ENCODE measurements at places on chromosomes 1 and 21.

GRCh38 chr1:22234476-22235030, 91.7 kb upstream of the WNT4 start:
- no peak for DNase-seq

GRCh38 chr1:35220976-35221375, 28.0 kb upstream of the SFPQ start:
- peak; percentile 58 for DNase-seq

- DNase-seq, result no peak
These were observed 3.1 kb downstream of the MORN1 start for GRCh38 chr1:2388004-2388913.

GRCh38 chr1:172912765-172913260, 137.9 kb downstream of the TNFSF18 start:
- DNase-seq, result no peak

DNA sequence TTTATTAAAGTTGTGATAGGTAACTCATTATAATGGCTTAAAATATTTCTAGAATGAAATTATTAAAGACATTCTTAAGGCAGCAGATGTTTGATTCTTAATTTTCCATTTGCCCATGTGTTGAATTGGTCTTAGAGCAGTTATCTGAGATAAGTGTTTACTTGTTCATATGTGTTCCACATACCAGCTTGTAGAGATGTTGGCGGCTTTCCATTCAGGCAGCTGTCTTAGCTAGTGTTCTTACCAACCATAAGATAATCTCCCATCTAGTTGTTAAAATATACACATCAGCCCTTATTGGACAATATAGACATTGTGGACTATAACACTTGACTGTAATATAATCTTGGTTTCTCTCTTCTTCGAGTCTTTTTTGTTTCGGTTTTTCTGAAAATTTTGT, 1372.9 kb upstream of the ADGRL2 start:
- DNase-seq, result no peak

DNA sequence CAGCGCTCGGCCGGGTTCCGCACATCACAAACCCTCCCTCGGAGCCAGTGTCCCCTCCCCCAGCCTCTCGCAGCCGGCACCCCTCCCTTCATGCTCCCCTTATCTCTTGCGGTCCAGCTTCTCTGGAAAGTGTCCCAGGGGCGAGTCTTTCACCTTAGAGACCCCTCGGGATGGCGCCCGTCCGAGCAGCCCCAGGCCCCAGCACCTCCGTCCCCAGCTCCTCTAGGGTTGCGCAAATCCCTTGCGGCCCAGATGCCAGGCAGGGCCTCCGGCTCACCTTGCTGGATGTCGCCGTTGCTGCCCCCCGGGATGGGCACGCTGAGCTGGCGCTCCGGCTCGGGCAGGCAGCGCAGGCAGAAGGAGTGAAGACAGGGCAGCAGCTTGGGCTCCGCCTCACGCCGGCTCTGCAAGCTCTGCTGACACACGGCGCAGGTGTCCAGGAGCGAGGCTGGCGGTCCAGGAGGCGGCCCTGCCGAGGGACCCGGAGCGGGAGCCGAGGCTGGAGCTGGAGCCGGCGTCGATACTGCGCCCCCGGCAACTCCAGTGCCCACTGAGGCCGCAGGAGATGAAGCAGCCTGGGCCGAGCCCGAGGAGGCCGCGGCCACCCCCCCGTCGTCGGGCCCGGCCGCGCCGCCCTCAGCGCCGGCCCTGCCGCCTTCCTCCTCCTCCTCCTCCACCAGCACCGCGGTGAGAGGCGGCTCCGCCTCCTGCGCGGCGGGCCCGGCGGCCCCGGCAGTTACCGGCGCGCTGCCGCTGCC, 550 bp downstream of the TRIM33 start:
- no peak for DNase-seq

DNA sequence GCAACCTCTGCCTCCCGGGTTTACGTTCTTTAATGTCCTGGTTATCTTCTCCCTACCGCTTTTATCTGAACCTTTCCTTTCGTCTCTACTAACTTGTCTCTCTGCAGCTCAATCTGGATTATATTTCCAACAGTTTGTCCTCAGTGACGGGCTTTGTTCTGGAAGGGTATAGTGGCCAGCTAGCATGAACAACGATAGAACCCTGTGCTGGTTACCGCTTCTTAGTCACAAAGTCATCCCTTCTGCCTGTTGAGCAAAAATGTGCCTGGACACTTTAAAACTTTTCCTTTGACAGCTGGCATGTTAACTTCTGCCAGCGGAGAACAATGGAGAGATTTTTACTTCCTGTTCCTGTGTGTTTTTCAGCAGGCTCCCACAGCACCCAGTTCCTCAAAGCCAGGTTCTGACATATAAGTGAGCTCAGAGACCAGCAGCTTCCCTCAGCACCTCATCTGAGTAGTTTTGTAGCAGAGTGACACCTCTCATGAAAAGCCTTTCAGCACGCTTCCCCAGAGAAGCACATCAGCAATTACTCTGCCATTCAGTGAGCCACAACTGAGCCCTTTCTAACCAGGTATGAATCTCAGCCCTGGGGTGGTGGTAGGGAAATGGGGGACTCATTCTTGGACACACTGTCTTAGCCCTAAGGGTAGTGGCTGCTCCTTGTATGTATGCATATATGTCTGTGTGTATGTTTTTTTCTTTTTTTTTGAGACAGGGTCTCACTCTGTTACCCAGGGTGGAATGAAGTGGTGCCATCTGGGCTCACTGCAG, 23.6 kb upstream of the CCDC17 start:
- no peak for DNase-seq

DNA sequence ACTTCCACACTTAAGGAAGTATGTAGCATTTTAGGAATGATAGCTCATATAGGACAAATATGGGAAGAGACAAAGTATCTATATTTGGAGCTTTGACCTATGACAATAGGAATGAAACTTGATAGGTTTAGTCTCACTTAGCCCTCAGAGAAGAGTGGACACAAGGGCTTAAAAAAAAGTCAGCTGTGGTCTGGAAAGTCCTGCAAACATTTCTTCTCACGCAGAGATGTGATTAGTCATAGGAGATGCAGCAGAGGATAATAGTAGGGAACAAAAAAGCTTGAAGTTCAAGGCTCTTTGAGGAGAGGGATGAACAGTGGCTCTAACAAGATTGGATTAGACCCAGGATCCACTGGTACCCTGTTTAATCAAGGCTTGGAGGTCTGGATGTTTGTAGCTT, 14.8 kb upstream of the RNF220 start:
- DNase-seq, result no peak

DNA sequence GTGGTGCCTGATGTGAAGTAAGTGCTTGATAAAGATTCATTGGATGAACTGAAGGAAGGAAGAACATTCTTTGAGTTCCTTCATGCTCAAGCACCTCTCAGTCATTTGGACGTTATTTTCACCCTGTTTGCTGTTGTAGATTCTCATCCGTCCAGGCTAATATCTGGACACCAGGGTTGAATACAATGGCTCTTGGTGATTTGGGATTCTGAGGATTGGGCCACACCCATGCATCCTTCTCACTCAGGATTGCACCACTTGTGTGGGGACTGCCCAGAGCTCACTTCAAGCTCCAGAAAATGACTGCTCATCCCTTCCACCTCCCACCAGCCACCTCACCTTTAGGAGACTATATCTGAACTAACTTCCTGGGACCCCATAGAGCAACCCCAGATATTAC, 117.1 kb upstream of the IPO9 start:
- DNase-seq, result no peak

GRCh38 chr1:204633665-204634064, 51.9 kb downstream of the LRRN2 start:
- DNase-seq, result no peak

- no peak for DNase-seq
These were observed 174.4 kb upstream of the UBE2U start for GRCh38 chr1:64029037-64029436.

GRCh38 chr1:22380024-22380785, 71.4 kb upstream of the ZBTB40 start:
- DNase-seq, result no peak

- no peak for DNase-seq
These were observed 451.4 kb upstream of the ADGRL2 start for GRCh38 chr1:81349194-81349965.

GRCh38 chr1:38918568-38918967, 23.1 kb downstream of the RHBDL2 start:
- no peak for DNase-seq

- no peak for DNase-seq
These were observed 184.0 kb downstream of the CDC7 start for GRCh38 chr1:91684481-91685196.

GRCh38 chr1:92754000-92754718, 30.7 kb downstream of the EVI5 start:
- no peak for DNase-seq

GRCh38 chr1:172254521-172255222, 165.8 kb upstream of the C1orf105 start:
- no peak for DNase-seq

DNA sequence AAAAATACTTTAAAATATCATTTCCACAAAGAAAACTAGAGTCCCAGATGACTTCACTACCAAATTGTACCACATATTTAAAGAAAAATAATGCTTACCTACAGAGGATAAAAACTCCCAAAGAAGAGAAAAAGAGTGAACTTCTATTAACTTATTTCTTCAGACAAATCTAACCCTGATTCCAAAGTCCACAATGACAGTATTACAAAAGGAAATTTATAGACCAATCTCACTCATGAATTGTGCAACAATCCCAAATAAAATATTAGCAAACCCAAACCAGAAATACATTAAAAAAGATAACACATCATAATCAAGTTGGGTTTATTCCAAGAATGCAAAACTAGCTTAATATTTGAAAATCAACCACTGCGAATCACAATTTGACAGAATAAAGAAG, 161.4 kb upstream of the GALNT2 start:
- DNase-seq, result no peak

- no peak for DNase-seq
These were observed 260.2 kb downstream of the HHAT start for GRCh38 chr1:210588946-210589345.

GRCh38 chr1:213622365-213623063, 365.3 kb upstream of the PROX1 start:
- DNase-seq, result no peak

GRCh38 chr1:234579967-234580366, 30.0 kb downstream of the IRF2BP2 start:
- peak; percentile 51 for DNase-seq

GRCh38 chr1:113859478-113860175, 11.9 kb downstream of the PTPN22 start:
- no peak for DNase-seq

GRCh38 chr1:147824001-147824400, 63.6 kb upstream of the GJA5 start:
- DNase-seq, result no peak

- no peak for DNase-seq
These were observed 33.1 kb upstream of the LMO4 start for GRCh38 chr1:87295445-87296110.

GRCh38 chr1:75423616-75424015, 187.3 kb downstream of the SLC44A5 start:
- no peak for DNase-seq

- DNase-seq, result peak; percentile 37
These were observed 4.2 kb downstream of the CLIC6 start for GRCh38 chr21:34673006-34673405.

GRCh38 chr1:85654066-85654782, 54.0 kb downstream of the ZNHIT6 start:
- no peak for DNase-seq

DNA sequence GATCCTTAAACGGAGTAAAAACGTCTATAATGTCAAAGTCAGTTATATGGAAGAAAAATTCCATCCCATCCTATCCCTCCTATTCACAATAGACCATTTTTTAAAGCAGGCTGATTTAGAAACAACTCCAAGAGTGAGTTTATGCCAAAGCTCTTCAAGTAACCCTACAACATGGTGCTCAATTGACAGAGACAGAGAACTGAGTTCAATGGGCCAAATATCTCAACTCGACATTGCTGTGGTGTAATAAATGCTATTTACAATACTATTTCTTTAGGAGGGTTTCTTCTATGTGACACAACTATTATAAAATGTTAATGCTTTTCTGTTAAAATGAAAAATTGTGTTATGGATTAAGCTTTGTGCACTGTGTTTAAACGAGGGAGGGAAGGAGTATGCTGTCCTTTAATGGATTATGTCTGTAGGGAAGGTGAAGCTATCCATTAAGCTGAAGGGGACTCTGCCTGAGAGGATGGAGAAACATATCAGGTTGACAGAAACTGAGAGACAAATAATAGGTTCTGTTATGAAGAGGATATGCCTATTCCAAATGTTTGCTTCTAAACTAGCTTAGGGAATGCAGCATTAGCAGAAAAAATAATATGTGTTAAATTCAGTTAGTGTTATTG, 362.5 kb upstream of the CHRM3 start:
- DNase-seq, result no peak

DNA sequence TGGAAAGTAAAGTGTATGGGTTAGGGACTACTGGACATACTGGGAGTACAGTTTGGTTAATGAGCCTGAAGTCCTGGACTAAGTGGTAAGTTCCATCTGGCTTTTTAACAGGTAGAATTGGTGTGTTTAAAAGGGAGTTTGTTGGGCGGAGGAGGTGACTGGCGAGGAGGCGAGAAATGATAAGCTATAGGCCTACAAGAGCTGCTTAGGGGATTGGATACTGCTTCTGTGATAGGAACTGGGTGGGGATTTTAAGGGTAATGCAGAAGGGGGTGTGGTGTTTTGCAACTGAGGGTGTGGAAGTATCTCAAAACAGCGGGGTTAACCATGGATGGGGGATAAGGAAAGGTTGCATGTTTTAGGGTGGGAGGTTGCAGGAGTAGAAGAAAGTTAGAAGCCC, 3.5 kb downstream of the ERVH48-1 start:
- no peak for DNase-seq

- DNase-seq, result no peak
These were observed at the start of gene APOBEC4 for GRCh38 chr1:183652547-183653461. APOBEC4 (minus strand) TSS chr1:183653316; CDS start chr1:183648781, 4,535 bp downstream.

- no peak for DNase-seq
These were observed 26.8 kb upstream of the RAB4A start for GRCh38 chr1:229244091-229244490.

GRCh38 chr21:45496151-45496967, 45.9 kb downstream of the SLC19A1 start:
- DNase-seq, result no peak

Measured in GM13977 (cell line).